PC-3 (cell line): ENCODE measurements at places on chromosomes 12 and 14.
A peak's percentile ranks its signal among the peaks of the same experiment; 100 is the strongest.

GRCh38 chr14:90624227-90624626 is 192.0 kb downstream of the TTC7B start:
- peak; percentile 82 for DNase-seq

DNA sequence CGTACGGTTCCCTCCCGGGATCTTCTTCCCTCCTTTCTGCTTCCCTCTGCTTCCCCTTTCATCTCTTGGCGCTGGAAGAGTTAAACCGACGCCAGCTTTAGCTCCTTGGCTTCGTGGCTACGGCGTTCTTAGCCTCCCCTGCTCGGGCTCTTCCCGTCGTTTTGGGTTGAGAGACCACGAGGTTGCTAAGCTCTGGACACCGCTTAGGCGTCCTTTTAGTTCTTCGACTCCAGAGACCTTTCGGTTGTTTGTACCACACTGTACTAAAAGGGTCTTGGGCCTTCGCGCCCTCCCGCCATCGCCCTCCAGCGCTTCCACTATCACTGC is 545 bp downstream of the CPSF2 start:
- DNase-seq, result peak; percentile 7

- DNase-seq, result peak; percentile 67
Observed at GRCh38 chr14:53670701-53671100, 285.9 kb downstream of the BMP4 start.

DNA sequence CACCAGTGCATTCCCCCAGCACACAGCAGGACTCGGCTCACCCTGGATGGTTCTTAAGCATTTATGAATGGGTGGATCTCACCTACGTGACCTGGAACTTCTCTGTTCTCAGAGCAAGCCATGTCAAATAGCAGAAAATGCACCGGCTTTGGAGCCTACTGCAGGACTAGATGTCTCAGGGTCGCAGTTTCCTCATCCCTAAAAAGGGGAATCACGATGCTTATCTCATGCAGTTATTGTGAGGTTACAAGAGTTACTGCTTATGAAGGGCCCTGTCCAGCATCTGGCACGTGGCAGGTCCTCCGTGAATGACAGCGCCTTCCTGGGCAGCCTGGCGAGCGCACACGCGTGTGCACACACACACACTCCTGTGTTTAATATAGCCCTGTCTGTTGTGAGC is 128.5 kb downstream of the ETV6 start:
- DNase-seq, result no peak

DNA sequence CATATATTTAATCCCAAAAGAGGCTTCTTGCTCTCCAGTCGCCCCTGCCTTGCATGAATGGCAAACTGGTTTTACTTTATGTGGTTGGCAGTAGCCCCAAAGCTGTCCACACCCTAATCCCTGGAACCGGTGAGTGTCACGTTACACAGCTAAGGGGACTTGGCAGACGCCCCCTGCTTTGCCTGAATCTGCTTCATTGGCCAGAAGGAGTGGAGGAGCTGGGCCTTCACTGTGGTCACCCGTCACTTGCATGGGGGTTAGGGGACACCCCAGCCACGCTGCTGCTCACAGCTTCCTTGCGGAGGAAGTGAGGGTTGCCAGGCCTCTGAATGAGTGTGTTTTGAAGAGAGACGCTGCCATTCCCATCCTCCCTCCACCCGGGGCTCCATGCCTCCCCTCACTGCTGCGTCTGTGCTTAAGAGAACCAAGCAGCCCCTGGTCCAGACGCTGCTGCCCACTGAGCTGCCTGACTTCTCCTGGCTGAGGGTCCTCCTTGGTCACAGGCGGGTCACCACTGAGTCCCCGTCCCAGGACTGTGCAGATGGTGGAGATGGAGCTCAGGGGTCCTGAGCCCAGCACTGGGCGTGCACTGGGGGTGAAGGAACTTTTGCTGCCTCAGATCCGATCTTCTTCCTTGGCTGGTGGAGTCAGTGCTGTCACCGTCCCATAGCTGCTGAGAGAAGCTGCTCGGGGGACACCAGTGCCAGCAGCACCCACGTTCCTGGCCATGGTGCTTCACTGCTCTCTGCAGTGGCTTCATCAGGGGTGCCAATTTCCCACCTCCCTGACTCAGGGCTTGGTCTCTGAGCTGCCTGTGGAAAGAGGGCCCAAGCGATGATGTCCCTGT is 39.8 kb downstream of the GALNT9 start:
- DNase-seq, result peak; percentile 68
